ENCODE measurements at places on chromosomes 16 and 17. TPM values are rescaled to one million over a fixed set of nuclear protein-coding genes. Genes with fewer than 3 reads are reported as not detected.

GRCh38 chr17:1461198-1461944 is 5.3 kb upstream of the CRK start:
- no peak for DNase-seq

DNA sequence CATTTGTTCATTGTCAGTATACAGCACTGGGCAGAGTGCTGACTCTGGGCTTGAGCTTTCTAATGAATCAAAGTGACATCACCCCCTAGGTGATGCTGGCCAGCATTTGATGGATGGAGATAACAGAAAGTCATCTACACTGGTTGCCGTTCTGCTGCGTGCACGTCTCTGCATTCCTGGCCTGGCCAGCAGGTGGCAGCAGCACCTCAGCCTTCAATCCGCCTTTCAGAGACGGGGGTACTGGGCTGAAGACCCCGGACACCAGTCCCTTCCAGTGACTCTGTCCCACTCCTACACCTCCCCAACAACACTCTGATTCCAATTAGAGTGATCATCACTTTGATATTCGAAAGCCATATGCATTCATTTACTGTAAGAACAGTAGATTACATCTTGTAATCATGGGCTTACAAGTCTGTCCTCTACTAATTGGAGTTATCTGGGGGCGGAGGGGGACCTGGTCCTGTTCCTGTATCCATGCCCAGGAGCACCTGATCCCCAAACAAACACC is 6.0 kb downstream of the CPSF4L start:
- DNase-seq, result no peak

DNA sequence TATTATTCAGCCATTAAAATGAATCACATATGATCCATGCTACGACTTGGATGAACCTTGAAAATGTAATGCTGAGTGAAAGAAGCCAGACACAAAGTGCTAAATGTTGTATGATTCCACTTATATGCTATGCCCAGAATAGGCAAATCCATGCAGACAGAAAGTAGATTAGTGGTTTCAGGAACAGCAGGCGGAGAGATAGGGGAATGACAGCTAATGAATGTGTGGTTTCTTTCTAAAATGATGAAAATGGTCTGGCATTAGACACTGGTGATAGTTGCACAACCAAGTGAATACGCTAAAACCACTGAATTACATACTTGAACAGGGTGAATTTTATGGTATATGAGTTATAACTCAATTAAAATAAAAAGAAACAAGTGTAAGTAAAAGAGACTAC is 121.8 kb upstream of the NOG start:
- DNase-seq, result no peak

Gene OR2C1
- total RNA-seq, result not detected

- DNase-seq, result peak; percentile 67
These were observed 130.3 kb downstream of the IRF8 start for GRCh38 chr16:86029131-86029741.
